ENCODE measurements at places on chromosomes 7 and 10.
A peak's percentile ranks its signal among the peaks of the same experiment; 100 is the strongest.

GRCh38 chr7:129828989-129829736, 123.6 kb downstream of the UBE2H start:
- DNase-seq, result no peak

- DNase-seq, result no peak
Observed at GRCh38 chr7:91800389-91800788, 80.1 kb downstream of the MTERF1 start.

- no peak for DNase-seq
Observed at GRCh38 chr10:23139677-23140076, 44.3 kb downstream of the MSRB2 start.

GRCh38 chr10:116699471-116700150, 42.8 kb downstream of the HSPA12A start:
- no peak for DNase-seq

DNA sequence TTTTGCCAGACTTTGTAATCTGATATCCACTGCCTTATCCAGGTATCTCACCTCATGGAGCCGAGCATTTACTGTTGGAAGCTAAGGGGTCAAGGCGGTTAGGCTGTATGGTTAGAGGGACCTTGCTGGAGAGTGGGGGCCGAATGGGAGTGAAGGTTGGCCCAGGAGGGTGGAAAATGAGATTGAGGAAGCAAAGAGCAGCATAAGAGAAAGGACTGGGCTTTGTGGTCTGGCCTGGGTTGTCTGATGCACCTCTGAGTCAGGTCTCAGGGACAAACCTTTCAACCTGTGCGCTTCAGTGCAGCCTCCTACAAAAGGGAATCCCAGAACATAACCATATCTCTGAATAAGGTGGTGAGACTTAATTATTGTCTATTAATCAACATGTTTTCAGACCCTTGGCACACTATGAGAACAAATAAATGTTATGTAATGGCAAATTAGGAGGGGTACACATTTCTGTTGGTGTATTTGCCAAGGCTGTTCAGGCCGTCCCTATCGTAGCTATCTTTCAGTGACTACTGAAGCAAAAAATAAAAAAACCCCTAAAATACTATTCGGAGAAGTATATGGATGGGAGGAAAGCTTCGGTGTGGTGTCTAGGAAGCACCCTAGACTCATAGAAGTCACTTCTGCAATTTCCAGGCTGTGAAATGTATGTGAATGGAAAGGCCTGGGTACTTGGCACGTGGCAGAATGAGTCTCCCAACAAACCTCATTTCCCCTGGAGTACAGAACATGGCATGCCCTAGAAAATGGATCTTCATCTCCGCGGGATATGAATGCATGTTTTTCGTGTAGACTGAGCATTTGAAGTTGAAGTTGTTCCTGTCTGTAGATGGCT, 4.3 kb downstream of the CAMK1D start:
- no peak for DNase-seq

DNA sequence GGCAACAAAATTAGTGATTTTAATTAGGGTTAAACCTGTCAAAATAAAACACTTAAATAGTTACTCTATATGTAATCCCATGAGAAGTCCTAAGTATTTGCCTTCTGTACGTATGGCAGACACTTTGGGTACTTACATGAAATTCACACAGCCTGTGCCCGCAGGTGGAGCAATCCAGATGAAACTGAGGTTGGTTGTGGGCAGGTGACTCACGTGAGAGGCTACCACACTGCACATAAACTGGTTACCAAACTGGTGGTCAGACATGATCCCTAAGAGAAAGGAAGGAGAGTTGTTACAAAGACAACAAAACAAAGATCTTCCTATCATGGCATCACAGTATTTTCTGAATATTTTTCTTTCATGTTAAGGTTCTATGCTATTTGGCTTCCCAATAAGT, 156.1 kb downstream of the RELN start:
- DNase-seq, result no peak

DNA sequence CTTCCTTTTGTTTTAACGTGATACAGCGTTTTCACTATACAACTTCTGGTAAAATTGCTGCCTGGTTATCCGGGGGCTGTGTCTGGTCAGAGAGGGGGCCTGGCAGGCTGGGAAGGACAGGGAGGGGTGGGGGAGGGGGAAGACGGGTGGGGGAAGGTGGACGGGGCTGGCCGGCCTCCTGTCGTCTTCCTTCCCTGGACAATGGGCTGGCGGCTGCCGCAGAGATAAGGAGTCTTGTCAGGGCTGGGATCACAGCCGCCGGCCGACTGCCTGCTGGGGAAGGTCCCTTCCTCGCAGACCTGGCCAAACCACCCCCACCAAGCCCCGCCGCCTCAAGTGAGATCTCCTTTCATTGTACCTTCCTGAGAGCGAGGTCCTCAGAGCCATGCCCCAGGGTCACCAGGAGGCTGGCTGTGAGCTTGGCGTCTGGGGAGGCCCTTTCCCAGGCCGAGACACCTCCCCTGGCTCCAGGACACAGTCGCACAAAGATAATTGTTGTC, 151.2 kb upstream of the TNRC18 start:
- no peak for DNase-seq

- no peak for DNase-seq
Observed at GRCh38 chr10:13670311-13670710, 83.5 kb downstream of the PRPF18 start.

- no peak for DNase-seq
Observed at GRCh38 chr7:25118048-25118753, 6.9 kb downstream of the CYCS start.

GRCh38 chr7:5470816-5471215, 47.2 kb upstream of the TNRC18 start:
- DNase-seq, result no peak

DNA sequence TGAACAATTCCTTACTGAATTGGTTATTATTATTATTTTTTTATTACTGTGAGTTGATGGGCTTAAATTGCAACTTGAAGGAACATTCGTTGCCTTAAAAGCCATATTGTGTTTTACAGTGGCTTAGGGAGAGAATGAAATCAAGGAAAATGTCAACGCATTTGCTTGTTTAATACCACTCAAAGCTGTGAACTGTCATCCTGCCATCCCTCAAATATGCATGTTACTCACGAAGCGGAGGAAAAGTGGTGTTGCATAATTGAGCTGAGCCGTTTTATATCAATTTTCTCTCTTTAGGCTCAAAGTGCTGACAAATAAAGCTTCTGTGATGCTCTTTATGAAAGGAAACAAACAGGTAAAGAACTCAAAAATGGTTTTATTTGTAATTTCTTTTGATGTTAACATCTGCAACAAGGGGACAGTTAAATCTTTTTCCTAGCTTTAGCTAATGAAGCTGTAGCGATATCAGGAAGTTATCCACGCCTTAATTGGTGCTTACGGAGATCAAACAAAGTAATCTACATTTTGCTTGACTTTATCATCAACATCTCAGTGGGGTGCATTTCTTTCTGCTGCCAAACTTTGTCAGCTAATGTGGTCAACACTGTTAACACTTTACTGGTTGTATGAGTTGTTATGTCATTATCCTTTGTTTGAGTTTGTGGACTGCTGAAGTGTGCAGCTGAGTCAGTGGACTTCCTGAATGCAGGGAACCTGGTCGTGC, 33.1 kb downstream of the GLRX3 start:
- DNase-seq, result no peak

GRCh38 chr10:65291286-65291685, 1634.5 kb upstream of the LRRTM3 start:
- DNase-seq, result no peak

- no peak for DNase-seq
Observed at GRCh38 chr10:71023704-71024283, 135.4 kb upstream of the PCBD1 start.

GRCh38 chr10:96863922-96864543, 31.9 kb downstream of the LCOR start:
- DNase-seq, result no peak

GRCh38 chr7:46257761-46258448, 336.8 kb upstream of the IGFBP3 start:
- DNase-seq, result no peak

- DNase-seq, result no peak
Observed at GRCh38 chr10:49001870-49002672, 62.4 kb upstream of the LRRC18 start.

DNA sequence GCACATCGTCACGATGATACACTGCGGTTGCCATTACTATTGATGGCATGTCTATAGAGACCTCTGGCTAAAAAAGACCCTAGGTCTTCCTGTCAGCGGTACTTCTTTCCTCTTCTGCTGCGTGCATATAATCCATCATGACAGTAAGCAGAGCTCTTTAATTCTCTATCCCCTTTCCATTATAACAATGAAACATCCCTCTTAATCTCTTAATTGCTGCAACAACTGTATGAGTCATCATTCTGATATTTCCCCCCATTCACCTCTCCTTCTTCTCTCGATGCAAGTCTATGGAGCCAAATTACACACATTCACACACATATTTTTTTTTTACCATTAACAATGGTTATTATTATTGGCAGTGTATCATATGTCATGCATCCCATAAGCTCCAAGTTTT, 45.2 kb upstream of the AKR1E2 start:
- DNase-seq, result no peak

GRCh38 chr10:131856441-131857094, 44.2 kb upstream of the PPP2R2D start:
- DNase-seq, result peak; percentile 12

DNA sequence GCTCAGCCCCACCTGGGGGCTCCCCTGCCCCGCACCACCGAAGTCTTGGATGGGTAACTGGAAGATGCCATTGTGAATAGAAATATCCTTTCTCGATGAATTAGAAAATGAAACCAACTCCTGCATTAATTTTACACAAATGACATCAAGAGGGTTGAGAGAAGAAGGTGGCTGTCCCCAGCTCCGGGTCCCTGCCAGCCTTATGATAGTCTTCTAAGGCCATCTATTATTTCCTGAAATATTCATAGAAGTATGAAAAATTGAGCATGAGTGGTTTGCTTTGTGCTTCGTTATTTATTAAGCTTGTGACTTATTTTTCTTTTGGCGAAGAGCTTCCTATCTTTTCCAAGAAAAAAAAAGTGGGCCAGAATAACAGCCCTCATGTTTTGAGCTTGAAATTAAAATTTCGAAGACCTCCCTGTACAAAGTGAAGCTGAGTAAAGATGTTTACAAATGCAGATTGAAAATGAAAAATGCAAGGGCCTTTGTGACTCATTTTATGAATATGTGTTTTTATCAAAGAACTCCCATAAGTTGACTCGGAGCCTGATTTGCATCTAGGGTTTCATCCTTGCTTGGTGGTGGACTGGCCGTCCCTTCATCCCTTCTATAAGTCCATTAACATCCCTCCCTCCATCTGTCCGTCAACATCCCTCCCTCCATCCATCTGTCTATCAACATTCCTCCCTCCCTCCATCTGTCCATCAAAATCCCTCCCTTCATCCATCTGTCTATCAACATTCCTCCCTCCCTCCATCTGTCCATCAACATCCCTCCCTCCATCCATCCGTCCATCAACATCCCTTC, 20.5 kb upstream of the CFAP46 start:
- no peak for DNase-seq

- no peak for DNase-seq
Observed at GRCh38 chr7:123823898-123824753, 20.8 kb upstream of the HYAL4 start.

DNA sequence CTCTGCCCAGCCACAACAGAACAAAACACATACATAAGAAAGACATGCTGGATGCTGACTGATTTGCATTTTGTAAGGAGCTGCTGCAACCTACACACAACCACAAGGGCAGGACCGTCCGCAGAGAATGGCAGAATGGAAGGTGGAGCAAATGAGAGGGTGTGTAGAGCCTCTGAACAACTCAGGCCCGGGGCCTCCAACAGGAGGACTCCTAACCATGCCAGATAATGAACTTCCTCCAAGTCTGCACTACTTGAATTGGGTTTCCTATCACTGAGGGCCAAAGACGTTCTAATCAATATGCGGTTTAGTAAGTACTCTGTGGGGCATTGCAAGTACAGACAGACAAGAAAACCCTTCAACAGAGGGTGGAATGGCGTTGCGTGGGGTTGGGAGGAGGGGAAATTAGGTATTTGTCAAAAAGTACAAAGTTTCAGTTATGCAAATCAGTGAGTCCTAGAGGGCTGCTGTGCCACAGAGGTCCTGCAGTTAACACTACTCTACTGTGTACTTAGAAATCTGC, 14.6 kb downstream of the VOPP1 start:
- no peak for DNase-seq

- DNase-seq, result no peak
Observed at GRCh38 chr10:63563623-63564022, 42.4 kb downstream of the REEP3 start.

DNA sequence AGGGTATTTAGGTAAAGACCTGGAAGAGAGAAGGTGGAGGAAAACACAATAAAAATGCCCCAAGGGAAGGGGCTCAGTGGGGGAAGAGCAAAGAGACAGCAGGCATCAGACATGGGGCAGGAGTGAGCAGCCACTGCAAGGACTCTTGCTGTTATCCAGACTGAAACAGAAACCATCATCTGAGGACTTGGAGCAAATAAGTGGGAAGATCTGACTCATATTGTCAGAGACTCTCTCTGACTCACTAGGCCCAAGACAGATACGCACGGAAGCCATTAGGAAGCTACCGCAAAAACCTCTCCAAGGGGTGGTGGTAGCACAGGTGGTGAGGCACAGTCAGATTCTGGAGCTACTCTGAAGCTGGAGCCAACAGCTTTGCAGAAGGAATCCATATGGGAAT, 110.7 kb downstream of the RNF32 start:
- DNase-seq, result no peak

GRCh38 chr10:79396520-79396919, 48.9 kb downstream of the ZCCHC24 start:
- DNase-seq, result no peak

DNA sequence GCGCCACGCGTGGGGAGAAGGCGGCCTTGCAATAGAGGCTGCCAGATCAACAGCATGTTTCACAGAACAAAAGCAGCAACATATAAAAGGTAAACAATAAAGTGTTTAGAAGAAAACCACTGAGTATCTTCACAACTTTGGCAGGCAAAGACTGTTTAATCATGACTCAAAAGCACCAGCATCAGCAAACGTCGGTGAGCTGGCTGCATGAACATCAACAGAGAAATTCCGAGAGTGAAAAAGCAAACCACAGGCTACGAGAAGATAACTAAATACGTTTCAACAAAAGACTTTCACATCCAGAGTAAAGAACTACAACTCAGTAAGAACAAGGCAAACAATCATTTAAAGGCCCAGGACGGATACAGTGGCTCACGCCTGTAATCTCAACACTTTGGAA, 172.0 kb downstream of the MAD1L1 start:
- no peak for DNase-seq

DNA sequence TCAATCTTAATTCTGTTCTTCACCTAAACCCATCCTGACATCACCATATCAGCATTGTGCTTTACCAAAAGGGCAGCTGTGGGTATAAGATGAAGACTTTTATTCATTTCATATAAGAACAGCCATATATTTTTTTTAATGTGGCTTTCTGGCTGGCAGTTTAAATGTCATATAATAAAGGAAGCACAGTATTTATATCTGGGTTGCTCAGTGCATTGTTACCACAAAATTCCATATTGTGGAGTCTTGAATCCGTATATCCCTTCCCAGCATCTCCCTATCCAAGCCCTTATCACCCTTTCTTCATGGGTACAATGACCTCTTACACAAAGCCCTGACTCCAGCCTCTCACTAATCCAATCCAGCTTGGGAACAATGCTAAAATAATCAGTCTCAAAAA, 125.8 kb downstream of the RAPGEF5 start:
- no peak for DNase-seq

GRCh38 chr10:44564790-44565189, 179.9 kb upstream of the CXCL12 start:
- no peak for DNase-seq
